EH (cell line): ENCODE measurements at places on chromosomes 13 and 19.

DNA sequence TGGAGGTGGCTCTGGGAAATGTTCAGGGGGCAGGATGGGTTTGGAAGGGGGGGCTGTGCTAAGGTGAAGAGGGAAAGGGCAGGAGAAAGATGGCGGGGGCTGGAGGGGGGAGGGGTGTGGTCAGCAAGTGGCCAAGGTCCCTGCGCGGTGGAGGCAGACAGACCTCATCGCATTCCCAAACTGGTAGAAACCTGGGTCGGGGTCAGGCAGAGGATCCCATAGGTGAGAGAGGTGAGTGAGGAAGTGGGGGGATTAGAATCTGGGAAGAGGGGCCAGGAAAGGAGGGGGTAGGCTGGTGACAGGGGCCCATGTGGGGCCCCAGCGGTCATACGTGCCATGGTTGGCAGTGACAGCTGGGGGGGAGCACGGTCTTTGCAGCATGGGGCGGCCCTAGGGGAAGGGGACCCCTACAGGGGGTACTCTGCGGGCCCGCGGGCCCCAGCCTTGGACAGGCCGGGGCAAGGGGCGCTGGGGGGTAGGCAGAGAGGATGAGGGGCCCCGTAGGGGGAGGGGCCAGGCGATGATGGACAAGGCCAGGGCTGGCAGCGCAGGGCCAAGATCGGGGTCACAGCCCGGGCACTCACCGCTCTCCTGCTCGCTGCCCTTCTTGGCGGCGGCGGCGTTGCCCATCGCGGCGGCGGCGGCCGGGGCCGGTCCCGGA is 514 bp downstream of the PRKACA start:
- DNase-seq: no peak

DNA sequence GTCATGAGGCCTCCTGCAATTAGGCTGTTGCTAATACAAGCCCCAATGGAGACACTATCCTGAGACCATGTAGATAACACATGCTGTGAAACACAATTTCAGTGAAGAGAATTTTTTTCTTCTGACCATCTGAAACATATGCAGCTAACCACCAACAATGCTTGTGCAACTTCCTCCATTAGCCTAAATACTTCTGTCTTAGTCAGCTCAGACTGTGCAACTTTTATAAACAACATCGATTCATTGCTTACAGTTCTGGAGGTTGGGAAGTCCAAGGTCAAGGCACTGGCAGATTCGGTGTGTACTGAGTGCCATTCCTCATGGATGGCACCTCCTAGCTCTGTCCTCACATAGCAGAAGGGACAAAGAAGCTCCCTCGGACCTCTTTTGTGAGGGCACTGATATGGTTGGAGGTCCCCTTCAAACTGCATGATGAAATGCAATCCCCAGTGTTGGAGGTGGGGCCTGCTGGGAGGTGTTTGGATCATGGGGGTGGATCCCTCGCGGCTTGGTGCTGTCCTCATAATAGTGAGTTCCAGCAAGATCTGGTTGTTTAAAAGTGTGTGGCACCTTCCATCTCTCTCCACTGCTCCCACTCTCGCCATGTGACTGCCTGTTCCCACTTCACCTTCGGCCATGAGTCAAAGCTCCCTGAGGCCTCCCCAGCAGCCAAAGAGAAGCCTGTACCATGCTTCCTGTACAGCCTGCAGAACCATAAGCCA is 27.7 kb downstream of the STK24 start:
- peak; percentile 94 for DNase-seq

DNA sequence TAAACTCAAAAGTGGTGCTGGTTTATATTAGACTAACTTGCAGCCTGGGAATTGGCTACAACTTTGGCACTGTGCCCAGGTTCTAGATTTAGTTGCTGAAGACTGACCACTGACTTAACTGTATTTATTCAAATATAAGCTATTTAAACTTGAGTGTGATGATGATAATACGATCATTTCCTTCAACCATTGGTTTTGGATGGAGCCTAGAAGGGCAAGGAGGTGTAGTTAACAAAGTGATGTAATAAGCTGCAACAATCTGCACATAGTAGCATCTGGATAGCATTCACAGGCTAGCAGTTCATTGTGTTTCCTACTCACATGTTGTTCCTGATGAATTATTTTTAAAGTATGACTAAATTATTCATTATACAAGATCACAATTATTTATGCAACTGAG is 55.2 kb upstream of the DACH1 start:
- DNase-seq: no peak

DNA sequence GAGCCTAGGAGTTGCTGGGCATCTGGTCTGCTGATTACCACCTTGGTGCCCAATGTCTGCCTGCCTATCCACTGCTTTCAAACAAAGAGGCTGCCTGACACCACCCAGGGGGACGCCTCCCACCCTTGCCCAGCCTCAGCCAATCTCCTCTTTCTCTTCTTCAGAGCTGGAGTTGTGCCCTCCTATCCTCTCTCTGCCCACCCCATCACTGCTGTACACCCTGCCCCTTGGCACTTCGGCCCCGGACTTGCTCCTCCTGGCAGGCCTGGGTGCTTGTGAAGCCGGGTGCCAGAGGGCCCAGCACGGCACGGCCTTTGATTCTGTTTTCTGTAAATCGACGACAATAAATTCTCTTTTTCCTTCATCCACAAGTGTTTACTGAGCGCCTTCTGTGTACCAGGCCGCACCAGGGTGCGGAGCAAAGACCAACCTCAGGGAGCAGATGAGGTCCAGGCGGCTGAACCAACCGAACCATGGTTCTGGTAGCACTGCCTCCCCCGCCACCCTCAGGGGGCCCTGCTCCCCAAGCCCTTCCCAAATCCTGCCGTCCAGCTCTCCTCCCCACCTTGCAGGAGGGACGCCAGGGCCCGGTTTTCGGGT is 5.0 kb downstream of the RNF225 start:
- no peak for DNase-seq

DNA sequence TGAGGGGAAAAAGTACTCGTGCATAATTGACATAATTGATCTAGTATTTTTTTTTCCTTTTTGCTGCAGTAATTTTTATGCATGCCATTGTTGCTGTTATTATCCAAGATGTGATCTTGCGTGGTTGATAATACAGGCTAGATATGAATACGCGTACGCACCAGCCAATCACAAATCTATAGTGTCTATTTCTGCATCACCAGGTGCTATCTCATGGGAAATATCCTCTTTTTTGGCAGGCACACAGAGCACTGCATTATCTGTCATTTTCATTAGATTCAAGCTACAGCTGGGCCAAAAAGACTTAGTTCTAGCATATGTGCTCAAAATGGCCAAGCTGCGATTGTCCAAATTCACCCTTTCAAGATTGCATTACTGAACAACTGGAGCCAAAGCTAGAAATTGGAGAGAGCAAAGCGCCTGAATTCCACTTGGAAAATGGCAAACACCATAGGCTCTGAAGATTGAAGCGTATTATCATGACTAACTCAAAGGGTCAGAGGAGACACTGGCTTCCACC is 181.1 kb downstream of the TSHZ3 start:
- no peak for DNase-seq

DNA sequence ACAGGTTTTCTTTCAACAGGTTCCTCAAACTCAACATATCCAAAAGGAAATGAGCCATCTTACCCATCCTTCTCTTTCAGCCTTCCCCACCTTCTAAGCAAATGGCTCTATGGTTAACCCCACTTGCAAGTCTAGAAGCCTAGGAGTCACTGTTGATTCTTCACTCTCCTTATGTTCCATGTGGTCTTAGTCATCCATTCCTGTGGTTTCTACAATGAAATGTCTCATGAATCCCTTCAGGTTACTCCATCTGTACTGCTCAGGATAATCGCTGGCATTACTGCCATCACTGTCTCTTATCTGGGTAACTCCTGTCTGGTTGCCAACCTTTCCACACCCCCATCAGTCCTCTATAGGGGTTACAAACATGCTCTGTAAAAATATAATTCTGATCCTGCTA is 381.3 kb downstream of the ENOX1 start:
- peak; percentile 68 for DNase-seq

- no peak for DNase-seq
Observed at GRCh38 chr13:113834496-113835200, 29.2 kb downstream of the GAS6 start.

DNA sequence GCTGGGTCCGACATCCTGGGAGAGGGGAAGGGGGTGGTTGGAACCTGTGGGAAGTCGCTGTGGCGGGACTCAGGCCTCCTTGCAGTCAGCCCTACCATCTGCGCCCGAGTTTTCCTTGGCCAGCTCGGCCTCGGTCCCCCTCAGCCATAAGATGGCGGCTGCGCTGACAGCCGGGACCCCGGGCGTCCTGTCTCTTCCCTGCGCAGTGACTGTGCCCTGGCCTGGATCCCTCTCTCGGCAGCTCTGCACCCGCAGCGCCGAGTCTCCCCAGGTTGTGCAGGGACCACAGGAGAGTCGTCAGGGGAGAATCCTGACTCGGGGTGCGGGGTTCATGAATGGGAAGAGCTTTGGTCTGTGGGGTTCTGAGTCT is 345 bp downstream of the ZNF257 start:
- DNase-seq: no peak

GRCh38 chr19:5268801-5269200 is 71.8 kb downstream of the PTPRS start:
- no peak for DNase-seq

- DNase-seq: peak; percentile 63
Observed at GRCh38 chr19:8578642-8579265, 1.5 kb upstream of the MYO1F start.

DNA sequence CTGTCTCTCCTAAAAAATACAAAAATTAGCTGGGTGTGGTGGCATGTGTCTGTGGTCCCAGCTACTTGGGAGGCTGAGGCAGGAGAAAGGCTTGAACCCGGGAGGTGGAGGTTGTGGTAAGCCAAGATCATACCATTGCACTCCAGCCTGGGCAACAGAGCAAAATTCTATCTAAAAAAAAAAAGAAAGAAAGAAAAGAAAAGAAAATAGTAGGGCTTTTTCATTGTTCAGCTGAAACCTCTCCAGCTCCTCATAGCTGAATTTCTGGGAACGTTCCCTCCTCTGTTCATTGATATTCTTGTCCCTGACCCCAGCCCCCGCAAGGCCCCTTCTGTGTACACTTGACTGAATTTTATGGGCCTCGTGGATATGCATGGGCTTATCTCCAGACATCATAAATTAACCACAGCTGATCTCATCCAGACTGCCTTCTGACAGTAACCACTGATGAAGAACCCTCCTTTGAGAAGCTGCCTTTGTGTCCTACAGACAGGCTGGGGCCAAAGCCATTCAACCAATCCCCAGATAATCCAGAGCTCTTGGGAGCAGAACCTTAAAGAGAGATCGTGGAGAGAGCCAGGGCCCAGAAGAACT is at the start of gene ELSPBP1:
Gene ELSPBP1 (plus strand): TSS at position 424 of the 594 bp plus-strand sequence. CDS start 14,036 bp downstream, outside the sequence.
- DNase-seq: peak; percentile 4

- DNase-seq: no peak
Observed at GRCh38 chr19:30281906-30282305, 90.3 kb upstream of the ZNF536 start.

GRCh38 chr13:28557725-28558520 is 63.0 kb upstream of the FLT1 start:
- peak; percentile 98 for DNase-seq
